ENCODE measurements at places on chromosomes 5 and 9.

DNA sequence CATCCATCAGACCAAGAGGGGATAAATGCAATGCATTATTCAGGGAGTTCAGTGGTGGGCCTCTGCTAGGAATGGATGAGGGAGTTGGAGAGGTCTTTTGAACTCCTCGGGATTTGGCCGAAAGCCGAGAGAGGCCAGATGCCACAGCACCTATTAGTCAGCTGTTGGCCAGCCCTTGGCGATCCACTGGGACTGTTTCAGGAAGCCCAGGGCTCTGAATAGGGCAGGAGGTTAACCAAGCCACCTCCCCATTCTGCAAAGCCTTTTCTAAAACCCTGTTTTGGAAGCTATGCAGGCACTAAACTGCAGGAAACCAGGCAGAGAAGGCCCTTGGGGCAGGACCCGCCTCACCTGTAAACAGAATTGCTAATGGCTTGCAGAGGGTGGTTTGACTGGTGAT lies 37.8 kb downstream of the ASTN2 start:
- DNase-seq, result no peak

- no peak for DNase-seq
These were observed 14.9 kb downstream of the GAPT start for GRCh38 chr5:58505971-58506640.

DNA sequence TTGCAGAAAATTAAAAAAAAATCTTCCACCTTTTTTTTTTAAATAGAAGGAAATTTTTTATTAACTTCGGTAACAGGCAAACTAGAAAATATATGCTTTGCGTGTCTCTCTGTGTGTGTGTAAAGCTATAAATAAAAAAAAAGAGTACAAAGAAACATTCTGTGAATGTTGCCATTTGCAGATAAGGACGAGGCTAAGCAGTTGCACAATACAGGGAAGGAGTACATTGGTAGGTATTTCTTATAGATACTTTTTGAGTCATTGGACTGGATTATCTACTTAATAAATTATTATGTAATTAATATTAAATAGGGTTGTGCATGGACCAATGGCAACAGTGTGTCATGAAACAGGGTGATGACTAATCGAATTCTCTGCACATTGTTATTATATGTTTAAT lies 102.4 kb downstream of the CAMK4 start:
- no peak for DNase-seq

- DNase-seq, result no peak
These were observed 16.8 kb upstream of the ANGPTL2 start for GRCh38 chr9:127139071-127139731.

DNA sequence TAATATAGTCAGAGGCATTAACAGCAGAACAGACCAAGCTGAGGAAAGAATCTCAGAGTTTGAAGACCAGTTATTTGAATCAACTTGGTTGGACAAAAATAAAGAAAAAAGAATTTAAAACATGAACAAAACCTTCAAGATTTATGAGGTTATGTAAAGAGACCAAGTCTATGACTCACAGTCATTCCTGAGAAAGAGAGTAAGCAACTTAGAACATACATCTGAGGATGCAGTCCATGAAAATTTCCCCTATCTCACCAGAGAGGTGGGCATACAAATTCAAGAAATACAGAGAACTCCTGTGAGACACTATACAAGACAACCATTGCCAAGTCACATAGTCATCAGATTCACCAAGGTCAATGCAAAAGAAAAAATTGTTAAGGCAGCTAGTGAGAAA lies 17.4 kb upstream of the C9orf72 start:
- no peak for DNase-seq

DNA sequence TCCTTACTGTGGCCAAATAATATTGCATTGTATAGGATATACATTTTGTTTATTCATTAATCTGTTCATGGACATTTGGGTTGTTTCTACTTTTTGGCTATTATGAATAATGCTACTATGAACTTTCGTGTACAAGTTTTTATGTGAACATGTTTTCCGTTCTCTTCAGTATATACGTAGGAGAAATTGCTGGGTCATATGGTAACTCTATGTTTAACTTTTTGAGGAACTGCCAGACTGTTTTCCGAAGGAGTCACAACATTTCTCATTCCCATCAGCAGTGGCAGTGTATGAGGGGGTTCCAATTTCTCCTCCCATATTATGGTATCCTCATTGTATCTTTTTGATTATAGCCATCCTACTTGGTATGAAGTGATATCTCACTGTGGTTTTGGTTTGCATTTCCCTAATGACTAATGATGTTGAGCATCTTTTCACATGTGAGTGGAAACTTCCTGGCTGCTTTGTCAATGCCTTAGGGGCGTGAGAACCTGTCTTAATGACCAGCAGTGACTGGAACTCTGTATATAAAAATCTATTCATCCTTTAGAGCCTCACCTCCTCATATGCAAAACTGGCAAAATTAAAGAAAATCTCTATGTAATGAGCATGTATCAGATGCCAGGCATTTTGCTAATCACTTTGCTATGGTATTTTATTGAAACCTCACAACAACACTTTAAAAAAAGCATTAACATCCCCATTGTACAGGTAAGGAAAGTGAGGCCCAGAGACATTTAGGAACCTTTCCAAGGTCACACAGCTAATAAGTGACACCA lies 47.8 kb upstream of the TGFBR1 start:
- DNase-seq, result no peak

DNA sequence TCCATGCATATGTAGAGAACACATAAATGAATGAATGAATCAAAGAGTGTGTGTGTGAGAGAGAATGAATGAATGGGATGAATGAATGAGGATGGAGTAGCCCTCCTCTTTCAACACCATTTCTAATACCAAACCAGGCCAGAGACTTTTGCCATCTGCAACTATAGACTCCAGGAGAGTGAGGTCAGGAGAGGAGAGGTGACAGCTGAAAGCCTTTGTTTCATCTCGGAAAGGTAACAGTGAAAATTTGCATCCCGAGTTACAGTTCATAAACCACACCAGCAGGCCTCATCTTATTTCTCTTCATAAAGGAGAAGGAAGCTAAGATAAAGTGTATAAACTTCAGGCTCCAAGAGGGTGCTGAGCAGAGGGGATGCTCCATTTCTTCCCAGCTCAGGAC lies 255.3 kb upstream of the KLF4 start:
- DNase-seq, result no peak

DNA sequence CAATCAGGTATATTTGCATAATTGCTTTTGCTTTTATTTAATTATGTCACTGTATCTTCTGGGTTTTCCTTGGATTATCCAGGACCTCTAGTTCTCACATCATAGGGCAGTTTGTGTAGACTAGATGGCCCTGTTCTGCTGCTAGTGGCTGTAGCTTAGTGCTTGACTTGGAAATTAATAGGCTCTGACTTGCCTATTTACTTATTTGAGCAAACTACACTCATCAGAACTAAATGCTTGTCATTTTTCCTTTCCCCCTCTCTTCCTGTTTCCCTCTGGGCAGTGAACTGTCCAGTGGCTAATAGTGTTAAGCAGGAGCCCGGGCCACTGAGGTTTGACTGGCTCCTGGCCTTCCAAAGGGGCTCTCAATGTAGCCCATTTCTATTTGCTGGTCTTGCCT lies 135.7 kb downstream of the MAN2A1 start:
- no peak for DNase-seq

- DNase-seq, result no peak
These were observed 18.5 kb upstream of the SNX2 start for GRCh38 chr5:122756264-122756911.

DNA sequence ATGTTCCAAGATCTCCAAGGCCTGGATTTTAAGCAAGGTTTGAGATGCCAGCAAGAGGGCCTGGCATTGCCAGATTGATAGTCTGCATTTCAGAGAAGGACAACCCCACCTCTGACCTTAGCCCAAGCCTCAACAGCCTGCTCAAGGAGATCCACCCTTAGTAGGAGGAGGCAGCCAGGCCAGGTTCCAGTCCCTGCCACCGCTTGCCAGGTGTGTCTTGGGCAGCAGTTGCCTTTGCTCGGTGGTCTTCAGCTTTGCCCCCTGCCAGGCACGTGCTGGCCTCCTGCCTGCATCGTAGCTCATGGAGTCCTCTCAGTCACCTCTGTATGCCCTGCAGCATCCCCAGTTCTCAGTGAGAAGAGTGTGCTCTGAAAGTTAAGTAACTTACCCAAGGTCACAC lies 134.2 kb downstream of the KCNIP1 start:
- DNase-seq, result no peak

DNA sequence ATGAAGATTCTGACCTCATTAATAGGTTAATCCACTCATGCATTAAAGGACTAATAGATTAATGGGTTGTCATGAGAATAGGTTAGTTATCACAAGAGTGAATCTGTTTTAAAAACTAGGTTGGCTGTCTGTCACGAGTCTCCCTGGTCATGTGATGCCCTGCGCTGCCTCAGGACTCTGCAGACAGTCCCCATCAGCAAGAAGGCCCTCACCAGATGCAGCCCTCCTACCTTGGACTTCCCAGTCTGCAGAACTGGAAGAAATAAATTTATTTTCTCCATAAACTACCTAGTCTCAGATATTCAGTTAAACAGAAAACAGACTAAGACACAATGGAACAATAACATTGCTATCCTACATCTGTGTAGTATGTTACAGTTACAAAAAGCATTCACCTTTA lies 227.4 kb downstream of the ASTN2 start:
- DNase-seq, result no peak

DNA sequence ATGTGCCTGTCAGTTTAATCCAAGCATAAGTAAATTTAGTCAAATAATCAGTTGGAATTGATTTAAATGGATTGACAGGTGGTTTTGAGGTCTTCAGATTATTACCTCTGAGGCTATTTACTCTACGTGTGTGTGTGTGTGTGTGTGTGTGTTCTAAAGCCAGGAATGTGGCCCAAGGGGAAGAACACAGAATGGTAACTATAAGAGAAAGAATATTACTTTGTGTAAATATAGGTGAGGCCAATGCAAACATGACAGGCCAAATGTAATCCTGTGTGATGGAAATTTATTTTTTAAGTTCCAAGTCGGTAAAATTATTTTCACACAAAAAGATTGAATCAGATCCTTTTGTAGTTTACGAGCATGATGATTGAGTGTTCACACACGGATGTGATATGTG lies 390.0 kb downstream of the PLK2 start:
- no peak for DNase-seq

GRCh38 chr5:136052692-136053335 lies 24.0 kb downstream of the TGFBI start:
- no peak for DNase-seq

GRCh38 chr9:112502175-112502946 lies 15.7 kb downstream of the KIAA1958 start:
- DNase-seq, result no peak

- no peak for DNase-seq
These were observed 48.8 kb upstream of the PLCXD3 start for GRCh38 chr5:41559184-41559583.

DNA sequence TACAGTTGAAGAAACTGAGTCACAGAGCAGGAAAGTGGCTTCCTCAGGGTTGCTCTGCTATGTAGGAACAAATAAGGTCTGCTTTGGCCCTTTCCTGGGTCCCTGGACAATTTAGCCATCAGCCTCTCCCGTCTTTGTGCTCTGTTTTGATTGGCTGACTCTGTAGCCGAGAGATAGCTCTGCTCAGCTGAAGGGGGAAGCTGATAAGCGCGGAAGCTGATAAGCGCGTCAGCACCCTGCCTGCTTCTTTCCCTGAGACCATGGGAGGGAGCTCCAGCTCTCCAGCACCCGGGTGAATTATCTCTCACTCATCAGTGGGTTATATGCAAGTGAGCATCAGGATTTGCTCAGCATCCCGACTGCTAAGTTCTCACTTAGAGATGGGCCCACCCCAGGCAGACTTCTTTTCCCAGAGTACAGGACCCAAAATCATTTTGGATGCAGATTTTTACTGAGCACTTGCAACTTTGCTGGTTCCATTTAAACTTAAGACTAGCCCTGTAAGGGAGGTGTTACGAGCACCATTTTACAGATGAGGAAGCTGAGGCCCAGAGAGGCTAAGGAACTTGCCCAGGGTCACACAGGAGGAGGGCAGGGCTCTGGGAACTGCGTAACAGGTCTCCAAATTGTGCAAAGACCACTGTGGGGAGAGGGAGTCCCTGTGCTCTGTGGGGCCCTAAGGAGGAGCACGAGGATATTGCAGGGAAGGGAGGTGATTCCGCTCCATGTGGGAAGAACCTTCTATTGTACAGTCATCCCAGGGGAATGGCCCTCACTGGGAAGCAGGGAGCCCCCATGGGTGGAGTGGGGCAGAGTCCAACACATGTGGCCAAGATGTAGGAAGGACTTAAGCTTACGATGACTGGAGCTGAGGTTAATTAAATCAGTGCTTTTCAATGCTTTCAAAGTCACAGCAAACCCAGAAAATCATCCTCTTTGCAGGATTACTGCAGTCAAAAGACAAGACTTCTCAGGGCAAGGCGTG lies 83.7 kb upstream of the ORM1 start:
- no peak for DNase-seq

DNA sequence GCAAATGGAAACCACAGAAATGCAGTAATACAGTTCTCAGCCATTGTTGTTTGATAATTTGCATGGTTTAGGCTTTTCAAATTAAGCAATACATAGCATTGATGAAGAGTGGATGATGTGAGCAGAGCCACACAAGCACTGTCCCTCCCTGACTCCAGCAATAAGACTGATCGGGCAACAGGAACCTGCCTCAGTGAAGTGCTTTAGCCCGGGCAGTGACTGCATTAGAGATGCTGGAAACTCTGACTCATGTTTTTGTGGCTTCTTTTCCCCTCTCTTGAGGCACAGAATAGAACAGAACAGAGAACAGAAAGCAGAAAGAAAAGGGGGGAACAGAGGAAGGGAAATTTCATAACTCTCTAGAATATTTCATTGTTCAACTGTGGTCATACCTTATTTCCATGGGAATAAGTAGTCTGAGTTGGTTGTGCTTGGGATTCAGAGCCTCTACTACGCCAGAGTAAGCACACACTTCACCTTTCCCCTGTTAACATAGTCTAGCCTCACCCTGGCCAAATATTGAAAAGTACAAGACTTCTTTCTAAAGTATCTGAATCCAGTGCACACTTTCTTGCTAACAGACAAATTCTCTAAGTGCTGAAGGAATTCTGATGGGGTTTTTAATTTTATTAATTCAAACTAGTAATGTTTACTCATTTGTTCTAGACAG lies 164.8 kb upstream of the VCAN start:
- no peak for DNase-seq

DNA sequence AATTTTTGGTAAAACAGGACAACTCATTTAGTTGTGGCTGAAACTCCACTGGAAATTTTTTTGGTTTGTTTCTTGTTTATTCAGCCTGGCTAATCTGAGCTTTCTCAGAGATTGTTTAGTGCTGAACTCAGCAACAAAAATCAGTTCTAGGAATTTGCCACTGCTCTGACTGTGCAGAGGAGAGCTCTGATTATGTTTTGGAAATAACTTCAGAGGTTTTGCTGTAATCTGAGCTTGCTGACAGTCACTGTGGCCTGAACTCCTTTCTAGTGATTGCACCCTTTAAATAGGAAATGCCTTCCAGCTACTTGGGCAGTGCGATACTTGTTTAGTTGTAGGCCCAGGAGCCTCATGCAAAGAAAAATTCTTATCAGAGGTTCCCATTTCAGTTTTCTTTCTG lies 60.2 kb downstream of the OSTF1 start:
- no peak for DNase-seq
